ENCODE measurements at places on chromosomes 2 and 18.

DNA sequence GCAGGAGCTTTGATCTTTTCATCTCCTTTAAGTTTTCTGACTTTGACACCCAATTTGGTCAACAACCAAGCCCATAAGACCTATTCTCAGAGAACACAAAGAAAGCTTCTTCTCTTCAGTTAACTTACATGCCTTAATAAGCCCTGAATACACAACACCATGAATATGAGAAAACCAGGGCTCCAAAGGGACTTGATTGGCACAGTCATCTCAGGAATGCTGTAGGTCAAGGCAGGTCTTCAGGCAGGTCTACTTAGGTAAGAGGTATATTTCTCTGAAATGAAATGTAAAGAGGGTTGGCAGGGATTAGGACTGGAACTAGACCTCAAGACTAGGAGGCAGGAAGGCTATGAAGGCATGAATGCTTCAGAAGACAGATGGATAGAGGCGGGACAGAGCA lies 24.4 kb upstream of the EIF2AK3 start:
- DNase-seq: no peak

DNA sequence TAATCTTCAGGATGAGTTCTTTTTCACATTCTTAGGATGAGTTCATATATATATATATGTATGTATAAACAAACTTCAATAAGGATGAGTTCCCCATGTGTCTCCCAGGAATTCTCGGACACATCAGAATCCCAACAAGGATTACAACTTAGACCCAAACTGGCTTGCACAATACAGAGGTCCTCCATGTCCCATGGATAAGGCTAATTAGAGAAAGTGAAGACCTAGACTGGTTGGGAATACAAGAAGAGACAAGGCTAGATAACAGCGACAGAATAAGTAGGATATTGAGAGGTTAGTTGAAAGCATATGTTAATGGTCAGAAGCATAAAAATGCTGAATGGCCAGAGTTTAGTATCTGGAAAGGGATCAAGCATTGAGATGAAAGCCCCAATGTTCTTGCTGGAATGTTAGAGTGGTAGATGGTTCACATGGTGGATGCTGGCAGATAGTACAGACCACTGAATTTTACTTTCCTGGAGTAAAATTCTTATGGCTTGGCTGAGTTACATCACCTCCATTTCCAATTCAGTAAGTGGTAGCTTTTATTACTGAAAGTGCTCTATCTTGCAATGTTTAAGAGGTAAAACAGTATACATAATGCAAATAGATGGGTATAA lies 154.9 kb upstream of the EPHA4 start:
- no peak for DNase-seq

DNA sequence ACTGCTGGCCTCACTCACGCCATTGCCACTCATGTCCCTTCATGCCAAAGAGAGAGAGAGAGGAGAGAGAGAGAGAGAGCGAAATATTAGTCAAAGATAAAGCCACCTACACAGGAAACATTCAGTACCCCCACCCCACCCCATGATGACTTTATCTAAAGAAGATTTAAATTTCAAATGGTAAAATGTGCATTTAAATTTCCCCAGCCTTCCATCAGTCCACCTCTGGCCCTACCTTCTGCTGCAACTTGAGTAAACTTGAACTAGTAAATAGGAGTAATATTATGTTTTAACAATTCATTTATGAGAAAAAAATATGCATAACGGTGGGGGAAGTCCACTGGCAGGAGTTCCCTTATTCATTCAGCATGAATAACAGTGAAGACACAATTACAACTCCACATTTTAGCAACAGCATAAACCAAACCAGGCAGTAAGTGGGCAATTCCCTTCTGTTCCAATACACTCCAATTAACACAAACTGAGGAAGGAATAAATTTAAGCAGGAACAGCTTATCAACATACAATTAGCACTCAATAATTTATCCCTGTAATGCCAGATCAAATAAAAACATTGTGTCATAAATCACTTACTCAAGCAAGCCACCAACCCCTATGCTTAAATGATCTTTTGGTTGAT lies 264.2 kb downstream of the LNPK start:
- DNase-seq: no peak

GRCh38 chr2:132929786-132930185 lies 259.8 kb upstream of the LYPD1 start:
- DNase-seq: no peak

DNA sequence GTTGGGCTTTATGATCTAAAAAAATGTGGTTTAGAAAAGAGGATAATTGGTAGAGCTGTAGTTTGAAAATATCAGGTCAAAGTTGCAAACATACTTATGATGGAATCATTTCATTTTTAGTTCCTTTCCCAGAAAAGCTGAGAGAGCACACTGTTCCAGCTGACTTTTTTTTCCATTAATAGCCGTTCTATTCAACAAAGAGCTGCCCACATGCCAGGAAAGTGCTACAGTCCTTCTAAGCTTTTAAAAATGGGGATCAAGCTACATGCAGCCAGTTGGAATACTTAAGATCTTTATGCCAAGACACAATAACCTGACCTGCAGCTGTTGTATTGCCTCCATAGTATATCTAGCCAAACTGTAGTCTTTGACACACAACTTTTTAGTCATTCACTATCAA lies 111.5 kb downstream of the GALNT3 start:
- no peak for DNase-seq

DNA sequence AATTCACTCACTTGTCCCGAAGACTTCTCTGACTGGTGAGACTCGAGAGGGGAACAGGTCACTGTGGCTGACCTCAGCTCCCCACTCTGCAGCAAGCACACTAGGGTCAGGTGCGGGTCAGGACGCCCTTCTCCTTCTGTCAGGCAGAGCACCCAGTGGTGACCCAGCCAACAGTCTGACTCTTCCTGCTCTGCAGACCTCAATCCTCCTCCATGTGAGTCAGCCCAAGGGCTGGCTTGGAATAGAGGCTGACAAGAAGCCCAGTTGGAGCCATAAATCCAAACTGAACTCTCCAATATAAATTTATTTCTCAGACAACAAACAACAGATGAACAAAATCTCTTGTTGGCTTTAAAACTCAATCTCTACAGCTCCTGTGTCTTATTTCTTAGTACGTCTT lies 253.1 kb downstream of the SH3BP4 start:
- peak; percentile 21 for DNase-seq

- DNase-seq: peak; percentile 61
Measured at GRCh38 chr18:49447810-49448745, 12.4 kb downstream of the DYM start.

DNA sequence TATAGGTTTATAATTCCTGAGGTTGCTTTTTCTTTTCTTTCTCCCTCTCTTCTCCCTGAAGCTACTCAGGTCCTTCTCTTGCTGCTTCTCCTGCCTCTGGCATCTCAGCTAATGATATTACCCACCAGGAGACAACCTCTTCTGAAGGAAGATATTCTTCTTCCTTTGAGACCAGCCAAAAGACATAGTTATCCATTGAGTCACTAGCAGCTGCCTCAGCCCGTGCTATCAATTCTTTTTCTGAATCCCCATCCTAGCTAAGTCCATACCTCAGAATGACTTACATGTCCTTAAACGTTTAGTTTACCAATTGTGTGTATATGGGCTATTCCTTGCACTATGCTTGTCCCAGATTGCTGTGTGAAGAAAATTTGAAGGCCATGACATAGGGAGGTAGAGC lies 25.0 kb upstream of the RNF103 start:
- DNase-seq: no peak

- DNase-seq: no peak
Measured at GRCh38 chr2:34789169-34789568, 1190.1 kb upstream of the FAM98A start.

DNA sequence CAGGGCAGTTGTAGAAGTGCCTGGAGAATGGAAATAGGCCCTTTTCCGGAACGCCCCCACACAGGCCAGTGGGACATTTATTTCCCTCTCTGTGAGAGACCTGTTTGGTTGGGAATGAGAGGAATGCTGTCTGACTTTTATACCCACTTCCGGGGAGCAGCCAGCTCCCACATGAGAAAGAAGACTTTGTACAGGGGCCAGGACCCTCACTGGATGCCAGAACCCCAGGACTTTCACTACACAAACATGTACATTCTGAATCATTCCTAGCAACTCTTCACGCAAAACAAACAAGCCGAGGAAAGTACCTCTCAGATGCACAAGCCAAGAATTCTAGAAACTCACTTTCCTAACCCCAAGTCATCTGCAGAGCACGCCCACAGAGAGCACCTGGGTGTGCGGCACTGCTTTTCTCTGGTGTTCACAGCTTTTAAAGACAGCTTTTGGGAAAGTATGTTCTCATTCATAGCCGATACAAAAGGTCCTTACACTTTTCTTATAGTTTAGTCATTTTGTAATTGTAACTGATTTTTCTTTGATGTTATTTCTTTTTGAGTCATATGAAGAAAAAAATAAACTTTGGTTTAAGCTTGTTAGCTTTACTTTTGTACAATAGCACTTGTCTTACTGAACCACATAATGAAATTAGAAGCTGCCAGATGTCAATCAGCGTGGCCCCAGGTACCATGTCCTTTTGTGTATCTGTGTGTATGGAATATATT lies 856.1 kb upstream of the ID2 start:
- DNase-seq: no peak

DNA sequence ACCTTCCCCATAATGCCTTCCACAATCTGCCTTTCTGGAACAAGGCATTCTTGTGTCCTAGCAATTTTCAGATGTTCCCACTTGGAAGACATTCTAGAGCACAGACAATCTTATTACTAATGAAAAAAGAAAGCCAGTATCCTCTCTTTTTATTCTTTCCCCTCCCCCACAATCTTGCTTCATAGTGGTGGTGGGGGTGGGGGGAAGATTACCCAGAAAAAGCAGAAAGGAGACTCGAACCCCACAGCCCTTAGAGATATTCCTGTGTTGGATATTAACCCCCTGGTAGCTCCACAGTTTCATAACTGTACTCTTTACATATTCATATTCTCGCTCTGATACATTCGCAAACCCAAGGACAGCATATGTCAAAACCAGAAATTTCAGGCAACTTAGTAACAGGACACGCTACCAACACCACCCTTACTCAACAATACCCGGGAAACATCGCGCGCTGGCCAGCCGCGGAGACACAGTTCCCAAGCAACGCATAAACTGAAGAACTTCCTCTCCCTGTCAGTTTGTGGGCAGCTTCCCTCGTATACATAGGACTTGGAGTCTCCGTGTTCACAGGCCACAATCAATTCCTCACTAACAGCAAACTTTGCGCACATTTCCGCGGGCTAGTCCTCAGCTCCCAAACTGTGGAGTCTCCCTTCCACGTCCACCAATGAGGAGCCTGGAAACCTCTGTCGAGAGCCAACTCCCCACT lies 793 bp downstream of the NR4A2 start:
- DNase-seq: peak; percentile 75

DNA sequence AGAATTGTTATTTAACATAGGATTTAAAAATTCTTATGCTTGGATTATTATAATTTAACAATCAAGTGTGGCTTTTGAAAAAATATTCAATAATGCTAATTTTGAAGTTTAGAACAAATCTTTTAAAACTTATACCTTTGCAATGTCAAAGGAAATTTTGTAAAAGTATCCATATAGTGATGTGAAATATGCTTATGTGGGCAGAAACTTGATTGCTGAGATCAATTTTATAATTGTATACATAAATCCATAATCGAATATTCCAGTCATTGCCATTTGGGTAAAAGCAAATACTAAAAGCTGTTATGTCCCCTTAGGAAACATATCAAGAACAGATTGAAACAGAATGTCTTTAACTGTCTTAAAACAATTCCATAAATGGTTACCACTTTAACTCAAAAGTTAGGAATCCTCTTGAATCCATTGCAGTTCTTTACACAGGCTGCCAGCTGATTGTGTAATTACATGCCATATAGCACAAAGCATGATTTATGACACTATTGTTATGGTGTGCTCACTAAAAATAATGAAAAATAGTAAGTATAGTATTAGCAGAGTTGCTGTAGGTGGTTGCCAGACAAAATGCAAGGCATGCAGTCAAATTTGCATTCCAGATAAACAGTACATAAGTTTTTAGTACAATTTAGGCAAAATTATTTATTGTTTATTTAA lies 24.2 kb downstream of the PLCL1 start:
- DNase-seq: no peak

DNA sequence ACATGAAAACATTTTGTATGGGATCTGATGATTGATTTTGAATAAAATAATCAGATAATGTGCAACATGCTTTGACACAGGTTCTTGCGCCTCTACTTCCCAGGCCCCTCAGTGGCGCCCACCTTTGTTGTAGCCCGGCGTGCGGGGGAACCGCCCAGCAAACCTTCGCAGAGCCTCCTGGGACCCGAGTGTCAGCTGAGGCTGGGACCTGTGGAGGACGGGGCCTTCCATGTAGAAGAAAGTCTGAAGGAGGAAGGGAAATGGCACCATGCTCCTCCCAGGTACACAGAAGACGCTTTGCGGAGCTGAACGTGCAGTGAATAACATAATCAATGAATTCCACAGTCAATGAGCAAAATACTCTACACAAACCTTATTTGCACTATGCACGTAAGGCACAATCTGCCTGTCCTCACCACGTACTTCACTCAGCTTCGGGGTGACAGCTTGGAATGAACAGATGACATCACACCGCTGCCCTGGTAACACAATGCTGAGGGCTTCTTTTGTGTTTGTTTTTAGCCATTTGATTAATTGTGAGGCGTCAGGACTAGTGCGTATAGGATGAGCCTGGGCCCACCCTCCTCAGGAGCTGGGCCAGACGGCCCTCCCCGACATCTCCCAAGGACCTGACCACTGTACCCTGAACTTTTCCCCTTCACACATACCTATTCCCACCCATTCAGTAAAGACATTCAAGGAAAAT lies 78.1 kb downstream of the TWIST2 start:
- DNase-seq: no peak

DNA sequence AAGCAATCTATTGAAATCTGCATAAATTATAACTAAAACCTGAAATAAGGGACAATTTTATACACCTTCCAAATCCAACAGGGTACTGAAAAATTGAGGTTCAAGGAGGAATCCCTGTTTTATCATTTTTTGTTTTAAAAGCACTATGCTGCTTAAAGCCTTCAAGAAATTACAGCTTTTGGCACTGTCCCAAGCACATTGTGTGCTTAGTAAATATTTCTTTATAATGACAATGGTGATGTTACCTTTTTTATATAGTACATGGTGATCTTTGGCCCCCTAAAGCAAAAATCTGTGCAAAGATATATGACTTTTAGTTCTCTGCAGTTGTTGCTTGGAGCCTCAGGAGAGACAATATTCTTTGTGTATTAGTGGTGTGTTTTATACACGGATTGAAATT lies 71.6 kb upstream of the EFEMP1 start:
- DNase-seq: no peak

- no peak for DNase-seq
Measured at GRCh38 chr2:232338759-232339106, 39.8 kb upstream of the ALPP start.

GRCh38 chr2:37992601-37993000 lies 67.5 kb downstream of the RMDN2 start:
- no peak for DNase-seq

DNA sequence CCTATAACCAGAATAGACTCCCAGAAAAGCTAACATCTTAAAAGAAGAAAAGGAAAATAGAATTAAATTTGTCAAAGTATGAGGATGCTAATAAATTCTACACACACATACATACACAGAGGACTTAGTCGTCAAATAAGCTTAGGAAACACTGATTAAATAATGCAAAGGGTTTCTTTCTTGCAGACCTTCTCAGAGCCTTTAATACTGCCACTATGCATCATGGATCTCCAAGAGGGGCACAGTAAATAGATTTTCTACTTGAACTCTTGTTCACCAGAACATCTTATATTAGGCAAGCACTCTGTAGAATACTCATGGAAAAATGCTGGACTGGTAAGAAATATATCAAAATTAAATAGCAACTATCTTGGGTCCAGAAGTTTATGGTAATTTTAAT lies 69.4 kb downstream of the ANKRD44 start:
- no peak for DNase-seq

- DNase-seq: no peak
Measured at GRCh38 chr2:4962419-4962818, 729.8 kb upstream of the SOX11 start.

GRCh38 chr2:202101026-202101579 lies 28.0 kb downstream of the KIAA2012 start:
- DNase-seq: no peak

All from M059J (cell line).